Ascending aorta (tissue), 2 donors: ENCODE measurements at places on chromosomes 16 and 17.

GRCh38 chr17:67747681-67748235, 30.0 kb downstream of the NOL11 start:
- no peak for DNase-seq

DNA sequence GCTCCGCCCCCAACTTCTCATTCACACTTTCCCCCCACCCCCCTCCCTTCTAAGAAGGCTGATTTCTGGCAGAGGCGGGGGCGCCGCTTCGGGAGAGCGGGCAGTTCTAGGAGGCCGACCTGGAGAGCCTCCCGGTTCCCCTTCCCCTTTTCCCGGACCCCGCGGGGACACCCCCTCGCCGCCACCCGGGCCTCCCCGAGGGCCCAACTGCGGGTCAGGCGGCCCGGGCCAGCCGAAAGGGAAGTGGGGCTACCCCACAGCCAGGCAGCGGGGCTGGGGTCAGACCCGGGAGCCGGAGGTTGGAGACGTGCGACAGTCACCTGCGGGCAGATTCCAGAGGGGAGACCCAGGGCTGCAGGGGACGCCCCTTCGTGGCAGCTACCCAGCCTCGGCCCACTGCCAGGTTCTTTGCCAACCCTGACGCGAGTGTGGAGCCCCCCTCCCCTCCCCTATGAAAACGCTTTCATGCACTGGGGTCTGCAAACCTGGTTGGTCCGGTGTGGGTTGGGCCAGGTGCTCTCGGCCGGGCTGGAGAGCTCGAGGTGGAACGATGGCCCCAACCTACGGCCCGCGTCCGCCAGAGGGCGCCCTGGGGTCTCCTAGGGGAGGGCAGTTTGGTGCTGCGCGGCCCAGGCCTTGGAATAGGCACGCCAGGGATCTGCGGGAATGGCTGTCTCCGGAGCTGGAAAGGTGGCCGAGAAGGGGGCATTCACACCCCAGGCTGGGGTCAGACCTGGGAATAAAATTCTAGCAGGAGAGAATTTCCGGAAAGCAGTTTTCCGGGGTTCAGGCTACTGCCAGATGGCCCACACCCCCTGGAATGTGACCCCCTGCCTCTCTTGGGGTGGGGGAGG, 721 bp upstream of the SOCS3 start:
- DNase-seq = peak; percentile 96

DNA sequence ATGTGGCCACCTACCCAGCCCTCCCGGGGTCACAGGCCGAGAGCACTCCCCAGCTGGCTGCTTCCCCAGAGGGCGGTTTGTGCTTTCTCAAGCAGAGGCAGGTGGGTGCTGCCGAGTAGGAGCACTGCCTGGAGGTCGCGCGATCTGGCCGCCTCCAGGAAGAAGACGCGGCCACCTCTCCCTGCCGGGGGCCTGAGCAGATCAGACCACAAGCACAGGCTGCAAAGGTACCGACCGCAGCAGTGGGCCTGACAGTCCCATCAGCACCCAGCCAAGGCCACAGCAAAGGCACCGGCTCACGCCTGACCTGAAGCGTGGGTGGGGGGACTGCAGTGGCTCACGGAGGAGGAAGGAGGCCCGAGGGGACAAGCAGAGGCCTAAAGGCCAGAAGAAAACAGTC, 15.2 kb upstream of the IGFALS start:
- no peak for DNase-seq

DNA sequence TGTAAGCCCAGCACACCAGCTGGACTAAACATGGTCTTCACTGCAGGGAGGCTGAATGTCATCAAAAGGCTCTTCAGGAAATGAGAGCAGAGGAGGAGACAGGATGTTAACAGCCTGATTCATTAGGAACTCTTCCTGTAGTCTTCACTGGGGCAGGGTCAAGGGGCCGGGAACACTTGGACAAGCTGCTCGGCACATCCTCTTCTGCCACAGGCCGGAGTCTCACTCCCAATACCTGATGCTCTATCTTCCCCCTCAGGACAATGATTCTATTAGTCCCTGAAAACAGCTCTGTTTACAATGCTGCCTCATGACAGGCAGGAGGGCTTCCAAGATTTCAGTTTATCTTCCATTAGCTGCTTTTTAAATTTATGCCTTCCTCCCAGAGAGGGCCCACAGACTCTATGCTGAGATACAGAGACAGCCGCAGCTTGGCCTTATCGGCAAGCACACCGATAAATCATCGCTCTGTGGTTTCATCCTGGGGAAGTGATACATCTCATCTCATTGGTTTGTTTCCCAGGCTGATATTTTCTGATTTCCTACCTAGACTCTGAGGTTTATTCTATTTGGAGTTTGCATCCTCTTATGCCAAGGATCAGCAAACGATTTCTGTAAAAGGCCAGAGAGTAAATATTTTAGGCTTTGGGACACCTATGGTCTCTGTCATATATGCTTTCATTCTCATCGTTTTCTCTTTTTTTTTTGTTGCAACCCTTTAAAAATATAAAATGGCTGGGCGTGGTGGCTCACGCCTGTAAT, 214.0 kb upstream of the ASIC2 start:
- no peak for DNase-seq

GRCh38 chr17:74303305-74303704, 22.7 kb upstream of the KIF19 start:
- no peak for DNase-seq

- DNase-seq = no peak
Observed at GRCh38 chr17:63517825-63518534, 5.2 kb upstream of the KCNH6 start.

DNA sequence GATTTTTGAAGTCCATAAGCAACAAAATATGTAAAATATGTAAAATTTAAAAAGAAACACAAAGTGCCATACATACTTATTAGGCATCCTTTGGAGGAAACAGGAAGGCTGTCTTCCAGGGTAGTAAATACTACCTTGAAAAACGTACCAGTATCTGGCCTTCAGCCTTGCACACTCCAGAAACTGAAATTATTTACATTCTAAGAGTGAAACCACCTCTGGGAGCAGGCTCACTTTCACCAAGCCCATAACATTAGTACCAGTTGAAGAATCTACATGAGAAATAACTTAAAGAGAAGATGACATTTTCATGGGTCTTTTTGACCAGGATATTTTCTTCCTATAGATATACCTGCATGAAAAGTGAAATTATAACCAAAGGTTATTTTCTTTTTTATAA, 6.4 kb downstream of the KRTAP9-1 start:
- no peak for DNase-seq

DNA sequence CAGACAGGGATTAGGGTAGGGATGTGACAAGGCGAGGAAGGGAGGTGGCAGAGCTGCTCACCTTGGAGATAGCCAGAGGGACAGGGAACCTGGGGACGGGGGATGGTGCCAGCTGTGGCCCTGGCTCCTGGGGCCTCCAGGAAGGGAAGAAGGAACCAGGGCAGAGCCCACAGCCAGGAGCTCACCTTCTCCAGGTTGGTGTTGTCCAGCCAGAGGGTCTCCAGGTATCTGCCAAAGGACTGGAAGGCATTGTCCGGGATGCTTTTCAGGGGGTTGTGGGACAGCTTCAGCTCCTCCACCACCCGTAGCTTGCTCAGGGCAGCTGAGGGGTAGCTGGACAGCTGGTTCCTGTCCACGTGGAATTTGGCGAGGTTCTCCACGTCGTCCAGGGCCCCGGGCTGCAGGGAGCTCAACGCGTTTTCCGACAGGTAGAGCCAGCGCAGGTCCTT, 801 bp downstream of the CHAD start:
- DNase-seq = no peak

DNA sequence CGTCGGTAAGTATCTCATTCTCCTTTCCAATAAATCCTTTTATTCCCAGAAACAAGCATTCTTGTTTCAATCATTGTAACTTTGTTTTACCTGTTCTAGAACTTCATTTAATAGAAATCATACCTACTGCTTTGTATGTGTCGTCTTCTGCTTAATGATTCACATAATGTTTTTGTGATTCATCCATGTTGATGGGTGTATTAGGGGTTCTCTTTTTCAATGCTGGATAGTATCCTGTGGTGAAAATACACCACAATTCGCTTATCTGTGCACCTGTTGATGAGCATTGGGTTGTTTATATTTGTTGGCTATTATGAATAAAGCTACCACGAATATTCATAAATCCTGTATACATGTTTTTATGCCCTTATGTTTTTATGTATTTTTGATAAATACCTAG, 703.2 kb downstream of the MAF start:
- DNase-seq = no peak

DNA sequence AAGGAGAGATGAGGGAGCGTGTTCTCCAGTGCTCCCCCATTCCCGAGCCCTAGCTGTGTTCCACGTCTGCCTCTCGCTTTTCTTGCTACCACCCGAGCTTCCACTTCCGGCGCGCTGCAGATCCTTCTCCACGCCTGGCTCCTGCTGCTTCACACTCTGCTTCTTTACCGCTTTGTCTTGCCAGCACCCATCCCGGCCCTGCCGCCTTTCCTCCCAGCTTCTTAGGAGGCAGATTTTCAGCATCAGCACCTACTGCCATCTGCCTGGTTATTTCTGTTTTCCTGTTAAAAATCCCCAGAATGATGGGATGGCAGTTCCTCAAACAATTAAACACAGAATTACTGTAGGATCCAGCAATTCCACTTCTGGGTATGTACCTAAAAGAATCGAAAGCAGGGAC, 64.7 kb downstream of the ELAC2 start:
- no peak for DNase-seq

DNA sequence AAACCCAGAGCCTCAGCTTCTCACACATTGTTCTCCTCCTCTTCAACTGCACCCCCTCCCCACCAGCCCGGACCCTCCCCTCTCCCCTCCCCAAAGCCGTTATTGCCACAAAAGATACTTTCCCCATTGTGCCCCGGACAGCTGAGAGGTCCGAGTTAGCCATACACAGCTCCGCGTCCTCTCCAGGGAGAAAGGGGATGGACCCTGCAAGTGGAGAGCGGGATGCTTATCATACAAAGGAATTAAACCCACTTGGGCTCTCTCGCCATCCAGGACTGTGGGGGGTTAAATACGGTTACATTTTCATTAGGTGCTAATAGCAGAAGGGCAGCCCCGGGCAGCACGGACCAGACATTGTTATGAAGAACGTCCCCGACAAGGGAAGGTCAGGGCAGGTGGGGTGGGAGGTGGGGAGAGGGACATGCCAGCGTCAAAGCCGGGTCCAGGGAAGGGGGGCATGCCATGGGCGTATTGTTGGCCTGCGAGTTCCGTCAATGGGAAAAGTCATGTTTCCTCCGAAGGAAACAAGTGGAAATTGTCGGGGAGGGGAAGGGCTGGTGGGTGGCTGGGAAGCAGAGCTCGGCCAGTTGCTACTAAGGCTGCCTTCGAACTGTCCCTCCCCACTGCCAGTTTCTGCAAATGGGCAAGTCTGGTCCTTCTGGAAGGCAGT, 99.1 kb downstream of the SOX9 start:
- no peak for DNase-seq

GRCh38 chr17:77647531-77647930, 311.0 kb upstream of the TNRC6C start:
- no peak for DNase-seq

GRCh38 chr17:4599505-4600281, 15.4 kb downstream of the SMTNL2 start:
- DNase-seq = no peak

DNA sequence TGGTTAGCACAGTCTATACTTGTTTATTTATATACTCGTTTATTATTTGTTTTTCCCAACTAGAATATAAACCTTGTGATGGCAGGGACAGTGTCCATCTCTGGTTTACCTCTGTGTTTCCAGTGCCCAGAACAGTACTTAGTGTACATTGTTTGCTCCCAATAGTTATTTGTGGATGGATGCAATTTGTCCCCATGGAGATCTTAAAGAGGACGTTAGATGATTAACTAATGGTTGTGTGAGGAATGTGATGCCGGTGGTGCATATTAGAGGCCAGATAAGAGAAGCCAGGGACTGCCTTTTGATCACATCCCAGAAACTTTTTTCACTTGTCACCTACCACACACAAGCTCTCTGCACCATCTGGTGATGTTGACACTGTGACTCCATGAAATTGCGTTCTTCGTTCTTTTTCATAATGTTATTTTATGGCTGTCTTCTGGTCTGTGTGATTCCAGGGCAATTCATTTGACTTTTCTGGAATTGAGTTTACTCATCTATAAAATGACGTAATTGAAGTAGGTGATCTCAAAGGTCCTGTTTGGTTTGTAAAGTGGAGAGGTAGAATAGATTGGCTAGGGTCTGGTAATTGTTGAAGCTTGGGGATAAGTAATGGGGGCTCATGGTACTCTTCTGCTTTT, 1.2 kb downstream of the COX10 start:
- DNase-seq = no peak

GRCh38 chr16:53893731-53894435, 189.9 kb downstream of the FTO start:
- DNase-seq = no peak

DNA sequence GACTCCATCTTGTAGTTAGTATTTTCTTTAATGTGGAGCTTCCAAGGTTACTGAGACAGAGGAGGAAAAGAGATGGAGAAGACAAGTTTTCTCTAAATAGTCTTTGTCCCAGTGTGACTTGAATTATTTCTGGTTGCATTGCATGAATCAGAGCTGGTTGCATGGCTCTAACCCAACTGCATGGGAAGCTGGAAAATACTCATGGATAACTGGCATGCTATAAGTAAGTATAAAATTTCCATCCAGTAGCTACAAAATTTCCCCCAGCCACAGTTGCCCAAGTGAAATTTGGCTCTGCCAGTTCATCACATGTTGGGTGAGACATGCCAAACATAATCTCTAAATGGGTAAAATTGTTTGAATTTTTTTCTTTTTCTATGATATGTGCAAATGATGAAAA, 1161.5 kb downstream of the CDH11 start:
- no peak for DNase-seq

GRCh38 chr17:72498364-72499210, 377.8 kb downstream of the SOX9 start:
- DNase-seq = no peak

GRCh38 chr16:46885960-46886763, 2.0 kb downstream of the GPT2 start:
- DNase-seq = peak; percentile 13

DNA sequence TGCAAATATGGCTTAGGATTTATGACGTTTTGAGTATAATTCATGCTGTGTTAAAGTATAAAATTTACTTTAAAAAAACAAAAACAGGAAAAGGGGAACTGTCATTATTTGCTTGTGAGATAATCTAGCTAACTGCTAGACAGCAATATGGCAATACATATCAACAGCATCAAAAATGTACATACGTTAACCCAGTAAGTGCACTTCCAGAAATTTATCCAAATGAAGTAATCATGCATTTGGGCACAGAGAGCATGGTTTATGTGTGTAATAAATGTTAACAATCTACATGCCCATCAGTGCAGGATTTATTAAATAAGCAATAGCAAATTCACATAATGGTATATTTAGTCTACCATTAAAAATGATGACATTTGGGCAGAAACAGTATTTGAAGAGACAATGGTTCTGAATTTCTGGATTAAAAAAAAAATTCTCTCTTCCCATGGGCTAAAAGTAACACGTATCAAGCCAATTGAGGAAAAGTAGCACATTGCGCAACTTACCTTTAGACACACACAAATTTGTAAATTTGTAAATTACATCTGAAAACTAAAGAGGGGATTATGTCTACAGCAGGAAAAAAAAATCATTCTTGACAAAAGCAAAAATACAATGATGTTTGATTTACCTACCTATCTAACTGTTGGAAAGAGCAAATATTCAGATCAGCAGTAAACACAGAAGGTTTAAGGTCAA, 80.2 kb downstream of the CACNG1 start:
- no peak for DNase-seq
